ENCODE measurements at places on chromosomes 13 and 19.

DNA sequence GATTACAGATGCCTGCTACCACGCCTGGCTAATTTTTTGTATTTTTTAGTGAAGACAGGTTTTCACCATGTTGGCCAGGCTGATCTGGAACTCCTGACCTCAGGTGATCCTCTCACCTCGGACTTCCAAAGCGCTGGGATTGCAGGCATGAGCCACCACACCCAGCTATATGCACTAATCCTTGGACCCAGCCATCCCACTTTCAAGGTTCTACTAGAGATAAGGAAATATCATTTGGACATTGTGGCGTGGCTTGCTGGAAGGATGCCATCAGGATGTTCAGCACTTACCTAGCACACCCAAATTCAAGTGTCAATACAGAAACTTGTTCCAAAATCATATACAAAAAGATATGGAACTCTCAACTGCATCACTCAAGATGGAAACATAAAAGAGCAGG, 136.4 kb downstream of the ABCC4 start:
- DNase-seq = no peak

GRCh38 chr19:42352301-42353259, 27.1 kb downstream of the MEGF8 start:
- no peak for DNase-seq

GRCh38 chr19:16235811-16236652, 38.3 kb downstream of the AP1M1 start:
- no peak for DNase-seq

GRCh38 chr19:40686882-40687524, 3.4 kb downstream of the NUMBL start:
- no peak for DNase-seq

DNA sequence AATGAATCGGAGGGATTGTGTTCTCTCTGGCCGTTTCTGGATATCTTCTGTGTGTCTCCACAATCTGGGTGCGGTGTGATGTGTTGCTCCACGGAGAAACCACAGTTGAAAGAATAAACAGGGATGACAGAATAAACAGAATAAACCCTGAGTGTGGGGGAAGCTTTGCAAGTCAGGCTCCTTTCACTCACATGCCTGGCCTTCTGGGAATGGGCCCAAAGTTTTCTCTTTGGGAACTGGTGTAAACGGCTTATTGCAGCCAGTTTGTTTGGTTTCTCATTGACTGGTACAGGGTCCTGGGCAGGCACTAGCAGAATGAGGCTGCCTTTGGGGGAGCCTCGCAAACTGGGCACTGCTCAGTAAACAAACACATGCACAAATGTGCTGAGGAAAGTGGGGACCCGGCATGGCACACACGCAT, 324.7 kb downstream of the DLEU7 start:
- no peak for DNase-seq

Measured in right lung (tissue), 10 donors.